ENCODE measurements at places on chromosomes 5 and 9.
A peak's percentile ranks its signal among the peaks of the same experiment; 100 is the strongest.

DNA sequence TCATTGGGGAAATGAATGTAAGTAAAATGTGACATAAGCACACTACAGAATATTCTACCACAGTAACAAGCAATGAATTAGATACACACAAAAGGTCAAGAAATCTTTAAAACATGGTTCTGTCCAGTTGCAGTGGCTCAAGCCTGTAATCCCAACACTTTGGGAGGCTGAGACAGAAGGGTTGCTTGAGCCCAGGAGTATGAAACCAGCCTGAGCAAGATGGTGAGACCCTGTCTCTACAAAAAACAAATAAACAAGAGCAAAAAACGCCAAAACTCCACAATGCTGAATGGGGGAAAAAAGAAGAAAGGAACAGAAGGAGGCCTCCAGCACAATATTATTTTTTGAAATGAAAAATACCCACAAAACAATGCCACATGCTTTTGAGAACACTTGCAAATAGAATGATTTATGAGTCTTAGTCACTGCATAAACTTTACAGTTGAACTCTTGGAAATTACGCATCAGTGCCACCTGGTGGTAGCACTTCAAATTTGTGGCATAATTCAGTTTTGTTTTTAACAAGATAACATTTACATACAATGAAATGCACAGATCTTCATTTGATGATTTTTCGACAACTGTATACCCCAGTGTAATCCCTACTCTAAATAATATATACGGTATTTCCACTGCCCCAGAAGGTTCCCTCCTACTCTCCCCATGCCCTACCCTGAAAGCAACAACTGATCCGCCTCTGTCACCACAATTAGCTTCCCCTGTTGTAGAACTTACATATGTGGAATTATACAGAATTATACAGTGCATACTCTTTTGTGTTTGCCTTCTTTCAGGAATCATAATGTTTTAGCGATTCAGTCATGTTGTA lies 14.4 kb upstream of the SPINK4 start:
- no peak for DNase-seq

DNA sequence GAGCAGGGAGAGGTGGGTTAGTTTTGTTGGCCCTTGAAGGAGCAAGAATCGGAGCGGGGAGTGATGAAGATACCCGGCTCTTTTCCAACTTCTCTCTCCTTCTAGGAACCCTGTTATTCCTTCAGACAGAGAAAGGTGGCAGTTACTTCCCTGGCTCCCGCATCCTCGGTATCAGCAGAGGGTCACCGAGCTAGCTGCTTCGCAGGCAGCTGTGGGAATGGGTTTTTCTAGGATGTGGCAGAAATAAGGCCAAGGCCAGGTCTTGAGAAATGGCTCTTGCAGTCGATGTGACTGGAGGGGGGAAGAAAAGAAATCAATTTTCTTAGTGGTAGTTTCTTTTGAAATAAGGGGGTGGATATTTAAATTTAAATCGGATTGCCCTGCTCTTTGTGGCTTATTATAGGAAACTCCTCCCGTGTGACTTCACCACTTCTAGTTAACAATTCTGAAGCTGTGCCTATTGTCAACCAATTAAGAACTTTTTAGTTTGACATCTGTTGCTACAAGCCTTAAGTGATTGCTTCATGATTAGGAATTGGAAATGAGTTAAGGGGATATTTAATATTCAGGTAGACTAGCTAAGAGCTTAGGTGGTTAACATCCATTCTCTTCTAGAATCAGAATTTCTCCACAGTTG lies 1.4 kb downstream of the SAP30L start:
- DNase-seq: no peak

GRCh38 chr5:93072831-93073459 lies 508.1 kb downstream of the NR2F1-AS1 start:
- no peak for DNase-seq

DNA sequence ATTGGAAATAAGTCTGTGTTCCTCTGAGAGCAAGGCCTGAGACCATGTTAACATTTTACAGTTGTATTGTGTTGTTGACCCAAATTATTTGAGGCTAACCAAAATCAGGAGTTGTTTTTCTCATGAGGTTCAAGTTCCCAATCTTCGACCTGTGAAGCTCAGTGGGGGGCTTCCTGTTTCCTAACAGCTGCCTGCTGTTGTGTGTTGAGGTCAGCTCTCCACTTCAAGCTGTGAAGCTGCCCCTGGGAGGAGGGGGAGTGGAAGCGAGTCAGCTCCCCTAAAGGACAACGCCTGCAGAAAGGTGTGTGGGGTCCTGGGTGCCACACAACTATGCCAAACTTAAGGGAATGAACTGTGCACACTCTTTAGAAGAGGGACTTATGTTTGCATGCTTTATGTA lies 295.5 kb downstream of the IRX1 start:
- no peak for DNase-seq

- no peak for DNase-seq
These were observed 125.8 kb downstream of the MYO10 start for GRCh38 chr5:16810208-16810854.

GRCh38 chr9:91060520-91061343 lies 259.1 kb downstream of the SYK start:
- DNase-seq: peak; percentile 92

DNA sequence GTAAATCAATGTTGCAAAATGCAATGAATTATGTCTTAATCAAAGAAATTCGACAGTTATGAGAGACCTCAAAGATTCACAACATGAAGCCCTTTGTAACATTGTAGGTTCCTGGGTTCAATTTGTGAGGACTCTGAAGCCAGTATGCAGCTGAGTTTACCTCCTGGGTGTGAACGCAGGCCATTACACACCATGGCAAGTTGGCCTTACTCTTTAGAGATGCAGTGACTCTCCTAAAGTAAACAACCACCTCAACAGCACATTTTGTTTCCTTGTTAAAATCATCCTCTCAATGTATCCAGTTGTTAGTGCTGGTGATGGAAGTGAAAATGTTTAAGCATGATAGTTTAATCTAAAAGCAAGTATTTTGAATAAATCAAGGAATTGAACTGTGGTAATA lies 73.8 kb downstream of the JAKMIP2 start:
- no peak for DNase-seq

DNA sequence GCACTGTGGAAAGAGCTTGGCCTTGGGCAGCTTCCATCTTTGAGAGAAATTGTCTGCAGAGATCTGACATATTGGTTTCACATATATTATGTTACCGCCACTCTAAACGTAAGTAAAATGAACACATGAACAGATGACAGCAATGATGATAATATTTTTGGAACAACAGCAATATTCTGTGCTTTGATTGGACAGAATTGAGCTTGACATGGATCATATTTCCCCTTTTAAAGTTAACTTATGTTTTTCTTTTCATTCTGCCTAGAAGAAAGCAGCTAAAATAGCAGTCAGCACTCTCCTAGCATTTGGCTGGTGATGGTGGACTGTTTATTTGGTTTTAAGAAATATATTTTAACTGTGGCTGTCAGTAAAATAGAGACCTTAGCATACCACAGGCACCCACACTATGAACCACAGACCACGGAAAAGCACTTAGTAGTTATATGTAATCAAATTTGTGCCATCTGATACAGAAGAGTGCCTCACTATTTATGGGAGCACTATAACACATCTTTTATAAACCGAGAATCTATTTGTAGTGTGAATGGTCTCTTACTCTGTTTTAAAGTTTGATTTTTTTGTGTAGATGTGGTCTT lies 1.8 kb upstream of the CFAP95 start:
- DNase-seq: no peak

DNA sequence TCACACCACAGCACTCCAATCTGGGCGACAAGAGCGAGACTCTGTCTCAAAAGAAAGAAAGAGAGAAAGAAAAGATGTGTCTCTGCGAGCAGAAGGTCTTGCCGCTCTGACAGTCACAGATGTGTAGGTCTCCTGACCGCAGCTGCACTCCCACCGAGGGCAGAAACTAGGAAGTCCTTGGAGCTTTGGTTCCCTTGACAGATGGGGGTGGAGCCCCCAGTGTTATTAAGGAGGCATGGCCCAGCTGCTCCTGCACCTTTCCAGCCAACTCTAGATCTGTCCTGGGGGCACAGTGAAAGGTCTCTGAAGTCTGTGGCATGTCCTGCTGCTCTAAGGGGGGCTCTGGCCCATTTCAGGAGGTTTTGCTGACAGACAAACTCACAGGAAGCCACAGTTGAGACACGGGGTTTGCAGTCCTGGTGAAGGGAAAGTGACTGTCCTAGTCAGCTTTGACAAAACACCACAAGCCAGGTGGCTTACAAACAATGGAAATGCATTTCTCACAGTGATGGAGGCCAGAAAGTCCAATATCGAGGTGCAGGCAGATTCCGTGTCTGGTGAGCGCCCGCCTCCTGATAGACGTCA lies 9.0 kb upstream of the DIPK1B start:
- no peak for DNase-seq

GRCh38 chr5:84092738-84093137 lies 291.9 kb downstream of the EDIL3 start:
- DNase-seq: no peak

DNA sequence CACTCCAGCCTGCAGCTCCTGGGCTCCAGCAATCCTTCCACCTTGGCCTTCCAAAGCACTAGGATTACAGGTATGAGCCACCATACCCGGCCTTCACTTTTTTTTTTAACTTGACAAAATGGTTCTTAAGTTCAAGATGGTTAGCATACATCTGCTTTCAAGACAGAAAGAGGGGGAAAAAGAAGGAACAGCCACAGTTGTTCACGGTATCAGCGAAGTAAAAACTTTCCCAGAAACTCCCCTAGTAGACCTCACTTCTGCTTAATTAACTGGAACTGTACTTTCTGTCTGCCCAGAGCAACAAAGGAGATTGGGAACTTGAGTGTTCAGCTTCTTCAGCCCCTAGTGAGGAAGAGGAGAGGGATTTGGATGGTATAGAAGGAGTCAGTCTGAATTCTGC lies 116.7 kb downstream of the UGCG start:
- DNase-seq: no peak

DNA sequence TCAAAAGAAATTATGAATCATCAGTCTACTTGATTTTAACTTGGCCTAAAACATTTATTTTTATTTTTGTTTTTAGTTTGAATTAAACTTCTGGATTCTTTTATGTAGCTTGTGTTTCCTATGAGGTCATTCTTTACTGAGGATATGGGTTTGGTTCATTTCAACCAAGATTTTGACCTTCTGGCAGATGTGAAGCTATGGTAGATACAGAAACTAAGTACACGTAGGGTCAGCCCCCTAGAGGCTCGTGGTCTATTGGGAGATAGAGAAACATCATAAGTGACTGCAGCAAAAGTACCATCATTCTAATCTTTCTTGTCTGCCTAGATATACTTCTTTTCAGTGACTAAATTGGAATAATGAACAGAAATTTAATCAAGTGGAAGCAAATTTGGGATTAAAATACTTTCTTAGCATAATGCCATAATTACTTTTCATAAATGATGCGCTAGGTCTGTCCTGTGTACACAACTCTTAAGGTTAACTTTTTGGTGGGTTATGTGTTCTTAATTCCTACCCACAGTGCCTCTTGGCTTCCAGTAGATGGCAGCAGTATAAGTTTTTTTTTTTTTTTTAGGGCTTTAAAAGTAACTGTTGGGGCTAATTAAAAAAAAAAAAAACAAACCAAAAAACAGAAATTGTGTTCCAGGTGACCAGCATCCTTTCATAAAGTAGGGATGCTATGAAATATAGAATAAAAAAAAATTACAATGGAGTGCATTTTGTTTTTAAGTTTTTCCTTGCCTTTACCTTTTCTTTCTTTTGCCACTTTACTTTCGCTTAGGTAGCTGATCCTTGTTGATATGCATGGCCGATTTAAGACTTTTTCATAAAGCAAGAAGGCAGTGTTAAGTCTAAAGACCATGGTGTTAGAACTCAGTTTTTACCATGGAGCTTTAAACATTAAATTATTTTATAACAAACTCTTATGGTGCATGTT lies 49.9 kb downstream of the LRRTM2 start:
- DNase-seq: no peak

DNA sequence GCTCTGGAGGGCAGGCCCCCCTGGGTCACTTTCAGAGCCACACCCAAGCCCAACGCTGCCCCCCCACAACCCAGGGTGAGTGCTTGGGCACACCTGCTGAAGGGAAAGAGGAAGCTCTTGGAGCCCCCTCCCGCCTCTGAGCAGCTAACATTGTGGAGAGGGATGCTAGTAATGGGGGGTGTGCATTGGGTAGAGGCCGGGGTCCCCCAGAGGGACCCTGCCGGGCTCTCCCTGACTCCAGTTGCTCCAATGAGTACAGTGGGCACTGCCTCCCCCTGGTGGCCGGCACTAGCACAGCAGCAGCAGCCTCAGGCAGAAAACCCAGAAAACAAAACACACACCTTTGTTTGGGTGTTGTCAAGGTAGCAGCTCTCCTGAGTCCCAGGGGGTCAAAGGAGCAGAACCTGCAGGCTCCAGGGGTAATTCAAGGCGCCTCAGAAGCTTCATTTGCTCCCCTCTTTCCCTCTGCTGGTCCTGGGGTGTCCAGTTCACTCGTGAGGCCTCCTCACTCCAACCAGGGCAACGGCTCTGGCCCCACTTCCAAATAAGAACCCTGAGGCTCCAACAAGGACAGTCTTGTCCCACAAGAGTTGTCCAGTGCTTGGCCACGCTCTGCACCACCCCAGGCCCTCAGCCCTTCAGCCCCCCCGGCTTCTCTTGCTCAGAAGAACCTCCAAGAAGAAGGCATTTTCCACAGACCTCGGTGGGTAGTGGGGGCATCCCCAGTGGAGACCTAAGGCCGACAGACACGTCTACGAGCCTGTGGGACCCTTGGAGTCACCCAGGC lies 16.1 kb downstream of the GBGT1 start:
- peak; percentile 95 for DNase-seq

DNA sequence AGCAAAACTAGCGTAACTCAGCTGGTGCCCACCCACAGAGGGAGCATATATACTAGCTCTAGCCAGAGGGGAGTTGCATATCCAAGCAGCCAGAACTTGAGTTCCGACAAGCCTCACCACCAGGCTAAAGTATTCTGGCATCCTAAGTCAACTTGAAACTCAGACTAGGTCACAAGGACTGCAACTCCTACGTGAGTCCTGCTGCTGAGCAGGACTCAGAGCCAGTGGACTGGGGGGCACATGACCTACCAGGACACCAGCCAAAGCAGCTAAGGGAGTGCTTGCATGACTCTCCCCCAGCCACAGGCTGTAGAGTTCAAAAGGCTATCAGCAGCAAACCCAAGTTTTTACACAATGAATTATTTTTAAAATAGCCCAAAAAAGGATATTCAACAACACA lies 26.1 kb downstream of the SPDL1 start:
- DNase-seq: no peak

- no peak for DNase-seq
These were observed 822 bp upstream of the TNIP1 start for GRCh38 chr5:151081431-151082281.

DNA sequence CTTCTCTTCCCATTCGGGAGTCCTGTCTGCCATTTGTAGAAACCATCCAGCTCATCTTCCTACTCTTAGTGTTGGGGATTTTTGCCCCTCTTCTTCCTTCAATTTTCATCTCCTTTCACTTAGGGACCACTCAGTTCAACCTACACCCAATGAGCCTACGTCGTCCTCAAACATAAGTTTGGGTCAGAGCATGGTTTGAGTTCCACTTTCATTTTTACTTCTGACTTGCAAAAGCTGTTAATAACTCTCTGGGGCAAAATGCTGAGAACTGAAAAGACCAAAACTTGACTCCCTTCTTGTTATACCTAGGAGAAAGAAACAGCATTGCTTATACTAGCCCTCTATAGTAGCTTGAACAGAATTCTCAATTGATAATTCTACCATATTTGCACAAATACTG lies 381.5 kb upstream of the MPDZ start:
- DNase-seq: no peak

GRCh38 chr9:1171546-1171945 lies 121.4 kb downstream of the DMRT2 start:
- no peak for DNase-seq
